ENCODE measurements at places on chromosomes 13 and 19.
A peak's percentile ranks its signal among the peaks of the same experiment; 100 is the strongest.

- H3K36me3 ChIP-seq: no peaks in the 10 kb centered on the region
- H3K27me3 ChIP-seq: no peaks in the 10 kb centered on the region
- peak overlapping the region; percentile 3 for H3K4me3 ChIP-seq
- H3K27ac ChIP-seq: no peak overlapping the region
Observed at GRCh38 chr19:38004186-38004520, 97.1 kb downstream of the SIPA1L3 start.

DNA sequence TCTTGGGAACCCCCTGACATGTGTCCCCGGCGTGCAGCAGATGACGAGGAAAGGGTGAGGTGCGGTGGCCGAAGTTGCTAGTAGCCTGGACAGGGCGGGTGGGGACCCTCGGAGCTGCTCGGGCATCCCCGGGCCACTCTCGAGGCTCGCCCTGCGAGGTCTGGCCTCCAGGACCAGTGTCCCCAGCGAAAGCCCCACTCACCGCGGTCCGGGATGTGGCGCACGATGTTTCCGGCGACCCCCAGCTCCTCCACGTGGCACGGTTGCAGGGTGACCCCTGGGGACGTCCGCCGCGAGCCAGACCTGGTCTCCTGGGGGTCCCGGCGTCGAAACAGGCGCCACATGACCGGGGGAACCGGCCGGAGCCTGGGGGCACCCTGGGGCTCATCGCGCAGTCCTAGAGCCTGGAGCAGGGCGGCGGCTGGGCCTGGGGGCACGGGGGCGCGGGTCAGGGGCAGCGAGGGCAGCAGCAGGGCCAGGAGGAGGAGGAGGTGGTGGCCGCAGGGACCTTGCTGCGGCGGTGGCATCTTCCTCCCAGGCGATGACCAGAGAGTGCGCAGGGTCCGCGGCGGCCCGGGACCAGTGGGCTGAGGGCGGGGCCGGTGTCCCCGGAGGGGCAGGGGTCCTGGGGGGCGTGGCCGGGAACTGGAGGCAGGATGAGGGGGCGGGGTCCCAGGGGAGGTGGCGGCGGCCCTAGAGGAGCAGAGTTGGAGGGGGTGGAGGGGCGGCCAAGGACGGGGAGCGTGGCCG, 26.0 kb downstream of the CERS1 start:
- no peak overlapping the region for H3K4me3 ChIP-seq
- peaks cover 15% of the 10 kb centered on the region for H3K4me1 ChIP-seq
- no peaks in the 10 kb centered on the region for H3K27me3 ChIP-seq
- no peaks in the 10 kb centered on the region for H3K36me3 ChIP-seq
- H3K27ac ChIP-seq: no peak overlapping the region

- H3K27me3 ChIP-seq: no peaks in the 10 kb centered on the region
- H3K36me3 ChIP-seq: no peaks in the 10 kb centered on the region
- DNase-seq: no peak
Observed at GRCh38 chr13:33072282-33072681, 56.1 kb downstream of the KL start.

DNA sequence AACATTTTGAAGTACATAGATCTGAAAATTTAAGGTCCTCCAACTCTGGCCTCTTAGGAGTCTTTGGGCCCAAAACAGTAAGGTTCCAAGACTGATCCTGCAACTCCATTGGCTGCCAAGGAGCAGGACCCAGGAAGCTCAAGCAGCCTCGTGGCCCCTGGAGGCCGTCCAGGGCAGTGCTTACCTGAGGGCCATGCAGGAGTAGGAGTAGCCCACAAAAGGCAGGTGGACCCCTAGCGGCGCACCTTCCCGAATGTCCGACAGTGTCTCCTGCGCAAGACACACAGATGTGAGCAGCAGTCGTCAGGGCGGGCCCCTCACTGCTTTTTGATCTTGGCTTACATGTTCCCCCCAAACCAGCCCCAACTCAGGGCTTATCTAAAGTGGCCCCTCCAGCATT, 5.7 kb upstream of the SIX5 start:
- no peaks in the 10 kb centered on the region for H3K36me3 ChIP-seq
- no peak for DNase-seq
- H3K27ac ChIP-seq: no peak overlapping the region
- no peaks in the 10 kb centered on the region for H3K27me3 ChIP-seq

DNA sequence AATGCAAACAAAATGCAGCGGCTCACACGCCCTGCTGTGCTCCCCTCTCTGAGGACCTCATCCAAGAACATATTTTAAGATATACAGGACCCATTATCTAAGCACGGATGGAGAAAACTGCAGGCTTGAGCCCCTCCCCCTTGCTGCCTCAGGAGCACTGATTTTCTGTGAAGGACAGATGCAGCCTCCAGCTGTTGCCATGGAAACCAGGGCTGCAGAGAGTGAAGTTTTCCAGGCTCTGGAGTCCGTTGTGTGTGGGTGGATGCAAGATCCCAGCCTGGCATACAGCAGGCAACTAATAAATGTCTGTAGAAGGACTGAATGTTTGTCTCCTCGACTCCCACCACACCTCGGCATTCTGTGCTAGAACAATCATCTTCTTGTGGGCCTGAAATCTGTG, 105.6 kb upstream of the PEG3 start:
- no peaks in the 10 kb centered on the region for H3K36me3 ChIP-seq
- no peak overlapping the region for H3K4me3 ChIP-seq
- peak; percentile 65 for DNase-seq
- peaks cover 18% of the 10 kb centered on the region for H3K4me1 ChIP-seq

DNA sequence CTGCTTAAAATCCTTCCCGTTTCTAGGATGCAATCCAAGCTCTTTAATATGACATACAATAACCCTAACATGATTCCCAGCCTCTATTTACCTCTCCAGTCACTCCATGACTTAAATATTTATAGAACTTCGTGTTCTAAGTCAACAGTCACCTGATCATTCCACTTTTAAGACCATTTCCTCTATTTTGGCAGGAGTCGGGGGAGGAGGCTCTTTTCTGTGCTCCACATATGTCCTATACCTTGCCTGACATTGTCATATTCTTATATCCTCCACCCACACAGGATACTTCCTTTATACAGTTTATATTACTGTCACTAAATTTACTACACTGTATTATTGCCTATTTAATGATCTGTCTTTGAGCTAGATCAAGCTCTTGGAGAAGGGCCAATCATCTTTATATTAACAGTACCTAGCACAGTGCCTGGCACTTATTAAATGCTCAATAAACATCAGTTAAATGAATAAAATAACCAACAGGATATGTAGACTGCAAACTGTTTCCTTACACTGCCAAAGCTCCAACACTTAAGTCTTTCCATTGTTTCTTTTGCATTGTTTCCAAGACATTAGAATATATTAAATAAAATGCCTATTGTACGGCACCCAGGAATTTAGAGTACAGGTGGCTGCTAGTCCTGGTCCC, 2.7 kb downstream of the ARGLU1 start:
- H3K4me3 ChIP-seq: no peak overlapping the region
- no peaks in the 10 kb centered on the region for H3K27me3 ChIP-seq
- no peak for DNase-seq

GRCh38 chr13:26015271-26016125, 36.3 kb downstream of the SHISA2 start:
- peak overlapping the region; percentile 39 for H3K27ac ChIP-seq
- no peaks in the 10 kb centered on the region for H3K36me3 ChIP-seq
- DNase-seq: no peak
- no peak overlapping the region for H3K4me3 ChIP-seq

DNA sequence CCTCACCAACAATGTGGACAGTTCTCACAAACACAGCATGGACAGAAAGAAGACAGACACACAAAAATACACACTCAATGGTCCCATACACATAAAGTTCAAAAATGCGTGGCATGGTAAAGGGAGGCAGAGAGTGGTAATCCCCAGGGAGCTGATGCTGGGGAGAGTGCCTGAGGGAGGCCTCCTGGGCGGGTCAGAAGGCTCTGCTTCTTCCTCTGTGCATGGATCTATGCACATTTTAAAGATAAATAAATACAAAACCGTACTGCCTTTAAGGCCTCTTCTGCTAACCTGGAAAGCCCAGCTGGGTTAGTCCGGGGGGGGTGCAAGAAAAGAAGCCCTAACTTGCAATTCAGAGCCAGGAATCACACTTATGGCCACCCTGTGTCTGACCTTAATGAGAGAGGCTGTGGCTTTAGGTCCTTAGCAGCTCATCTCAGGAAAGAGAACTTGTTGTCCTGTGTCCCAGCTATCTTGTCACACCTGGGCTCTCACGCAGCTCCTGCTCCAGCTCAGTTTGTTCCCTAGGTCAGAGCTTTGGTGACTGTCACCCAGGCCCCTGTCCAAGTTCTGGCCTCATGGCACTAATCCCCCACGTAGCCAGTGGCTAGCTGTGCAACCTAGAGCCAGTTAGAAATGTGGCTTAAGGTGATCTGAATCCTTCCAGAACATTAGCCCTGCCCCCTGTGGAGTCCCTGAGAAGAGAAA, 28.5 kb downstream of the POP4 start:
- no peak overlapping the region for H3K4me3 ChIP-seq
- no peaks in the 10 kb centered on the region for H3K27me3 ChIP-seq
- no peak overlapping the region for H3K27ac ChIP-seq
- no peaks in the 10 kb centered on the region for H3K4me1 ChIP-seq
- H3K36me3 ChIP-seq: no peaks in the 10 kb centered on the region

- no peak overlapping the region for H3K27ac ChIP-seq
- no peaks in the 10 kb centered on the region for H3K27me3 ChIP-seq
- H3K4me1 ChIP-seq: no peaks in the 10 kb centered on the region
- no peaks in the 10 kb centered on the region for H3K36me3 ChIP-seq
- no peak for DNase-seq
Observed at GRCh38 chr13:71906448-71906847, 39.4 kb upstream of the DACH1 start.

- H3K4me3 ChIP-seq: no peak overlapping the region
- H3K27ac ChIP-seq: no peak overlapping the region
- H3K36me3 ChIP-seq: no peaks in the 10 kb centered on the region
- no peaks in the 10 kb centered on the region for H3K27me3 ChIP-seq
Observed at GRCh38 chr13:71018995-71019394, 848.0 kb downstream of the DACH1 start.

DNA sequence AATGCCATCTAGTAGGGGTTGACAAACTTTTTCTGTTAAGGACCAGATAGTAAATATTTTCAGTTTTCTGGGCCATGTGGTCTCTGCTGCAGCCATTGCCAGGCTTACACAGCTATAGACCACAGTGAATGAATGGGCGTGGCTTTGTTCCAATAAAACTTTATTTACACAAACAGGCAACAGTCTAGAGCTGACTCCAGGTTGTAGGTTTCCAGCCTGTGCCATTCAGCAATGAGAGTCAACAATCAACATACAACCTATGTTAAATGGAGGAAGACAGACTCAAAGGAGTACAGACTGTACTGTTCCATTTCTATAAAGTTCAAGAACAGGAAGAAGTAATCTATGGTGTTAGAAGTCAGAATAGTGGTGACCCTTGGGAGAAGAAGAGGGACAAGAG, 15.2 kb upstream of the IZUMO2 start:
- H3K4me1 ChIP-seq: no peaks in the 10 kb centered on the region
- H3K27me3 ChIP-seq: no peaks in the 10 kb centered on the region
- DNase-seq: no peak
- H3K27ac ChIP-seq: no peak overlapping the region
- H3K36me3 ChIP-seq: no peaks in the 10 kb centered on the region
- H3K4me3 ChIP-seq: no peak overlapping the region

DNA sequence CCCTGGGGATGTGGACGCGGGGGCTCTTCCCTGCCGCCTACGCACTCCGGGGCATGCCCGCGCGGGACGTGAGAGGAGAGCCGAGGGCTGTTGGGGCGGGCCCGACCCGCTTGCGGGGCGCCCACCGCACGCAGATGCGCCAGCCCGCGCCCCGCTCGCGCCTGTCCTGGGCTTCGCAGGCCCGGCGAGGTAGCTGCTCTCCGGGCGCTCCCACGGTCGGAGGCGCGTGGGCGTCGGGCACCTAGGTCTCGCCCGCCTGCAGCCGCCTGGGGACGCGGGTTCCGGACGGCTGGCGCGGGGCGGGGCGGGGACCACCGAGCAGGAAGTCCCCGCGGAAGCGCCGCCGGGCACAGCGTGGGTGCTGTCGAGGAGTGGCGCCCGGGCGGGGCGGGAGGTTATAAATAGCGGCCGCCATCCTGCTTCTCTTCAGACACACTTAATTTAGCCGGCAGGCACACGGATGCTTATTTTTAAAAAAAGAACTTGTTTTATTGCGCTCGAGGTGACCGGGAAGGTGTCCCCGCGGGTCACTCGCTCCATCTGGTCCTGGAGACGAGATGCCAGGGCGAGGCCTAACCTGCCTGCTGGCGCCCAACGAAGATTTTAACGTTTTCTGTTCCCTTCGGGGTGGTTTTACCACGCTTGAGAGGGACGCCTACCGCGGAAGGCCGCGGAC, 561 bp upstream of the GJA3 start:
- peak overlapping the region; percentile 50 for H3K27ac ChIP-seq
- H3K36me3 ChIP-seq: no peaks in the 10 kb centered on the region
- DNase-seq: peak; percentile 61
- H3K27me3 ChIP-seq: no peaks in the 10 kb centered on the region
- no peaks in the 10 kb centered on the region for H3K4me1 ChIP-seq
- peak overlapping the region; percentile 48 for H3K4me3 ChIP-seq

DNA sequence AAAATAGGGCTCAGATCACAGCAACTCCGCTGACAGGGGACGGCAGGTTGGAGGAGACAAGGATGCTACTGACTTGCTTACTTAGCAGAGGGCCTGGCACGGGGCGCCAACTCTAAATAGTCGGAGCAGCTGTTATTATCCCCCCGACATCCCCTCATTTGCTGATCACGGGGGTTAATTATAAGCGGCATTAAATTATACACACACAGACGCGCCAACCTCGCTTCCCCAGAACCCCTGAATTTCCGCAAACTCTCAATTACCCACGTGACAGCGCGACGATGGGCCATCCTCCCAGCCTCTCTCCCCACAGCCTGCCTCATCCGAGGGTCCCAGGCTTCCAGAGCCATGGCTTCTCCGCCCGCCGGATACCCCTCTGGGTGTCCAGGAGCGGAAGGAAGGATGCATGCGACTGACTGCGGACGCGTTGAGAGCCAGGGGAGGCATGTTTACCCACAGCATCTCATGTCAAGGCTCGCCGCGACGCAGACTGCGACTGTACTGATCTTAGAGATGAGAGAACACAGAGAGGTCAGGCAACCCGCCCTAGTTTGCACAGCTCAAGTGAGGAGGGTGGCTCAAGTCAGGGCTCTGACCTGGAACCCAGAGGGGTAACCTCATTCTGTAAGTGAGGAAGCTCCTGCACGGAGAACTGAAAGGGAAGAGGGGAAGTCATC, 5.7 kb downstream of the PTPRS start:
- no peaks in the 10 kb centered on the region for H3K36me3 ChIP-seq
- H3K27me3 ChIP-seq: no peaks in the 10 kb centered on the region
- H3K4me1 ChIP-seq: no peaks in the 10 kb centered on the region
- no peak overlapping the region for H3K4me3 ChIP-seq
- no peak overlapping the region for H3K27ac ChIP-seq

GRCh38 chr13:102978168-102978567, 88.0 kb downstream of the SLC10A2 start:
- H3K27ac ChIP-seq: no peak overlapping the region
- DNase-seq: no peak
- H3K27me3 ChIP-seq: no peaks in the 10 kb centered on the region
- H3K36me3 ChIP-seq: no peaks in the 10 kb centered on the region
- H3K4me1 ChIP-seq: no peaks in the 10 kb centered on the region

- H3K4me1 ChIP-seq: peaks cover 39% of the 10 kb centered on the region
- H3K36me3 ChIP-seq: no peaks in the 10 kb centered on the region
- H3K4me3 ChIP-seq: no peak overlapping the region
- DNase-seq: peak; percentile 83
- H3K27me3 ChIP-seq: no peaks in the 10 kb centered on the region
Observed at GRCh38 chr19:11142528-11143171, 12.9 kb downstream of the SPC24 start.

Measured in testis (tissue), 5 donors.